Mononuclear cell (primary cell): ENCODE measurements at places on chromosomes 16 and 17. TPM values are rescaled to one million over a fixed set of nuclear protein-coding genes. Genes with fewer than 3 reads are reported as not detected.

NEUROD2 gene
- under 0.01 TPM for total RNA-seq

TCAP gene
- 1.0 TPM for total RNA-seq

TMED6 gene
- 1.0 TPM for total RNA-seq

CALB2 gene
- total RNA-seq: not detected

NRN1L gene
- not detected for total RNA-seq

SLC52A1 gene
- not detected for total RNA-seq

DRG2 gene
- 32.5 TPM for total RNA-seq

TP53TG3F gene
- total RNA-seq: not detected

FOXO3B gene
- total RNA-seq: 6.9 TPM

CCL13 gene
- not detected for total RNA-seq

LRRC37A gene
- total RNA-seq: 10.9 TPM
